A549 treated with GW870086 at 1 μM for 4 hours (cell line): ENCODE measurements at places on chromosomes 3 and 15. TPM values are rescaled to one million over a fixed set of nuclear protein-coding genes. Genes with fewer than 3 reads are reported as not detected.

The CX3CR1 gene
- total RNA-seq, result 0.03 to 0.08 TPM (median 0.05 TPM) in 3 of 5 replicates, not detected in the others

The CHRM5 gene
- total RNA-seq, result 0.06 TPM in 1 of 5 replicates, not detected in the others

The CASR gene
- not detected in 5 replicates for total RNA-seq

The CEMIP gene
- total RNA-seq, result 1.3 to 1.7 TPM (median 1.4 TPM) in 5 replicates
